HL-60 (cell line): ENCODE measurements at places on chromosomes 1 and 21.

- no peak for DNase-seq
Measured at GRCh38 chr1:109641861-109642260, 14.0 kb upstream of the GSTM4 start.

DNA sequence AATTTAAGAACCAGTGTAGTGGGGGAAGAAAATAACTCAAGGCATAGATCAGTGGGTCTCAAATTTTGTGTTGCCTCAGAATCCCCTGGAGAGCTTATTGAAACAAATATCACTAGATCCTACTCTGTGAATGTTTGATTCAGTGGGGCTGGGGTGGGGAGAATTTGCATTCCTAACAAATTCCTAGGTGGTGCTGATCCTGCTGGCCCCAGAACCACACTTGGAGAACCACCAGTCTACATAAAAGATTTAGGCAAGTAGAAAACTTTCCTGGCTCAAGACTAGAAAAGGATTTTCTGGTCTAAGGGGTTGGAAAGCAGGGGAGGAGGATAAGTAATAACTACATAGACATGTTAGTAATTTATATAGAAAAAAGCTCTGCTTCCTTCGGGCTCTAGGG, 34.1 kb upstream of the C1orf21 start:
- no peak for DNase-seq

- DNase-seq, result no peak
Measured at GRCh38 chr1:31679676-31680230, 24.1 kb downstream of the COL16A1 start.

DNA sequence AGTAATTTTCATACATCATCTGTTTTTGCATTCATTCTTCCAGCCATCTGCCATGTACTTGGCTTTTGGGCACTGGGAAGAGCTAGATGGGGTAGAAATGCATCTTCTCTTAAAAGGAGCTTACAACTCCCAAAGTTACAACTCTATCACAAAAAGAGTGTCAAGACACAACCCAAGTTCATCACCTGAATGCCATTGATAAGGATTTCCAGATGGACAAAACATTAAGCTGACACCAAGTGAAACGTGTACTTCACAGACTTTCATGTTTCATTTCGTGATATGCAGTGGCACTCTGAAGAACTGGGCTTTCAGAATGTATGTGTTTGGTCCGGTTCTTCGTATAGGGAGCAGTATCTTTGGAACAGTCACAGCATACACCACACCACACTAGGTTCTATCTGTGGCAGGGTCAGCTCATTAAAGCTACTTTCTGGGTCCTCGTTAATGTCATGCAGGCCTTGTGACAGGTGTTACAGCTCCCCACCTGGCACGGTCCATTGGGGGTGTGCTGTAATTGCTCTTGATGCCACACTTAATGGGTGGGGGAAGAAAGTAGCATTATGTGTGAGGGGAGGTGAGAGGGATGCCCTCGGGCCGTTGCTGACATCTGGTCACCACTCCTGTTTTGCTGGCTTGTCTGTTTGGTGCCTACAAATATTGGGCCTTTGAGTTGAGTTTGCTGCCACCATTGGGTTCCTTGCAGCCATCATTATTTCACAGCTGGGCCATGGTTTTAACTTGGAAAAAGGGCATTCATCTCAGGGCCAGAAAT, 164.9 kb downstream of the NFIA start:
- no peak for DNase-seq

DNA sequence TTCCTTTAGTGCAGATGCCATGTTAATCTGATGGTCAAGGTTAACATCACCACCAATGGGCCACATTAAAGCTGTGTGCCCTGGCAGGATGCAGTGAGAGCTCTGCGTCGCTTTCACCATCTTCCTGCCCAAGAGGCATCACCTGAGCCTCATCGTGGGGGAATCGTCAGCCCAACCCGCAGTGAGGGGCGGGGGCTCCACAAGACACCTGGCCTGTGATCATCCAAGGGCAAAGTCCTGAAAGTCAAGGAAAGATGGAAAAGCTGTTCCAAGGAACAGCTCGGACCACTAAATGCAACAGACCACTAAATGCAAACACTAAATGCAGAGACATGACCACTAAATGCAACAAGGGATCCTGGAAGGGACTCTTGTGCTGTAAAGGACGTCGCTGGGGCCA, 49.9 kb downstream of the WDR4 start:
- no peak for DNase-seq

DNA sequence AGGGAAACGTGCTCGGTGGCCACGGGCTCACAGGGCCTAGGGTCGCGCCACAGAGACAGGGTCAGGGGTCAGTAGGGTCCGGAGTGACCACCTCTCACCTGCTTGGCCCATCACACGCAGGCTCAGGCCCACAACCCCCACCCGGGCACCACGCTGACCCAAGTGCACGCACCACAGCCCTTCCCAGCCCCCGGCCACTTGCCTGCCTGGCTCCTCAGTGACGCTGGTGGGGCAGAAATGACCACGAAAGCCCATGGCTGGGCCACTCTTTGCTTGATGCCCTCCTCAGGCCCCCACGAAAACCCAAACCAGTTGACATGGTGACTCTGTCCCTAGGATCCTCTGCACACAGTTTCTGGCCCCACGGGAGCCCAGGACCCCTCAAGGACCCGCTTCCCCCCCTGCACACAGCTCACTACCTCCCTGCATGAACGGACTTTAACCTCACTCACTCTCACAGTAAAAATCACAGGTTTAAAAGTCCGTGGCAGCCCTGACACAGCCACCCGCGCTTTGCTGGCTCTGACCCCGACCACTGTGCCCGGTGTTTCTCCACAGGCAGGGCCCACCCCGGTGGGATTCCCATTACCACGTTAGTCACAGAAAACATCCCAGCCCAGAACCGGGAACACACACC, 20.7 kb downstream of the NADK start:
- DNase-seq, result no peak

GRCh38 chr1:10456048-10456447, 6.2 kb downstream of the CORT start:
- no peak for DNase-seq

- DNase-seq, result no peak
Measured at GRCh38 chr21:25944672-25945213, 210.0 kb downstream of the GABPA start.

GRCh38 chr1:31585736-31586365, 9.5 kb downstream of the TINAGL1 start:
- no peak for DNase-seq

DNA sequence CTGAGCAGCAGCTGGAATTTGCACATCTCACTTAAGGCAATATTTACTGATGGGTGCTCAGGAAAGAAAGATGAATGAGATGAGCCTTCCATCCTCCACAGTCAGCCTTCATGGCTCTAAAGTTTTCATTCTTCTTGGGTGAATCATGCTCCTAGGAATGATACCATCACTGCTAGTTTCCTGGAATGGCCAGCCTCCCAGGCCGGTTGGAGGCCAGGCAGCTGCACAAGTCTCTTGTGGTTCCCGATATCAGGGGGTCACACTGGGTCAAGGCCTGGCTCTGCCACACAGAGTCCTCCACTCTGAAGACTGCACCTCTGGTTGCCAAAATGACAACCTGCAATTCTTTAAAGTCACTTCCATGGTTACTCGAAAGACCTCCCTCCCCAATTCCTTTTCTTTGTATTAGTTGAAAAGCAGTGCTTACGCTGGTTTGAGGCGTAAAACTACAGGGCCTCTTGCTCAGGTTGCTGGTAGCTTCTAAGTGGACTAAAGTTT, 46.2 kb upstream of the PALMD start:
- no peak for DNase-seq

DNA sequence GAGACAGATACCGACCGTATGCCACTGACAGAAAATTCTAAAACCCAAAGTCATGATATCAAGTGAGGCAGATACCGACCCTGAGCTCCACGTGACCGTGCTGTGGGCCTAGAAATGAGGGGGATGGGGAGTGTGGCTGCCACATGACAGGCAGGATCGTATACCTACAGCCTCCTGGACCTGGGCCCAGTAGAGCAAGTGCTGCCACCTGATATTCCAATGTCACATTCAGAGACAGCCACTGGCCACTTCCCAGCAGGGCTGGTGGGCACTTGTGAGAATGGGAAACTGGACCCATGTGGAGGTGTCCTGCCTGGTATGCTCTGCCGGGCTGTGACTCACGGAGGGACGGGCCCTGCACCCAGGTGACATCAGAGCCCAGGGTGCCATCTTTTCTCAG, 44.6 kb upstream of the CLDN14 start:
- no peak for DNase-seq

DNA sequence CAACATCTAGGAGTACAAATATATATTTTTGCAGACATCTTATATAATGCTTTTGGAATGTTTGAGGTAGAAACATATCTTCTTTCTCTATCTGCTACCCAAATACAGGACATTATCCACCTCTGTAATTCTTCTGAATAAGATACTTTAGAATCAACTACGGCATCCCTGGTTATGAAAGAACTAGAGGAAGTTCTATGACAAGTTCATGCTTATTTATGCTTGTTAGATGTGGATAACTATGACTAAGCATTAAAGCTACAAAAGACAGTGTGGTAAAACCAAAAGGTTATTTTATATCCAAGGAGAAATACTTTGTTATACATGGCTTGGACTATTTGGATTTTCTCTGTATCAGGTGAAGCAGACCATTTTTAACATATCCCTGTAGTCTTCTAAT, 894.0 kb downstream of the KCNT2 start:
- no peak for DNase-seq

- peak; percentile 70 for DNase-seq
Measured at GRCh38 chr1:3890389-3891328, 9.4 kb downstream of the C1orf174 start.

GRCh38 chr21:14543983-14544382, 2.1 kb downstream of the SAMSN1 start:
- DNase-seq, result no peak
